T1000 (cell line): ENCODE measurements at places on chromosomes 6 and 20.

DNA sequence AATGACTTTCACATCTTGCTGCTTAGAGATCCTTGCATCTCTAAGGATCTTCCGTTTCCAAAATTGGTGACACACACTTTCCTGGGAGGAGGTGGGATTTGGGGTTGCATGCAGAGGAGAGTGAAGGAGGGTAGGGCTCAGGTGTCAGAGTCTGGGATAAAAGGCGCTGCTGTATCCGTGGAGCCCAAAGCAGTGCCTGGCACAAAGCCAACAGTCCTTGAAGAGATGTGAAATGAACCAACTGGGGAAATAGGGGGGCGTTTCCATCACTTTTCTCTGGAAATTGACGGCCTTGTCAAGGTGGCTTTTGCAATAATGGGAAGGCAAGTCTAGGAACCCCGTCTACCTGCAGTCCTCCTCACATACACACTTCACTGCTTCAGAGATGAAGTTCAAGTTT is 59.5 kb upstream of the NELFCD start:
- DNase-seq = no peak

DNA sequence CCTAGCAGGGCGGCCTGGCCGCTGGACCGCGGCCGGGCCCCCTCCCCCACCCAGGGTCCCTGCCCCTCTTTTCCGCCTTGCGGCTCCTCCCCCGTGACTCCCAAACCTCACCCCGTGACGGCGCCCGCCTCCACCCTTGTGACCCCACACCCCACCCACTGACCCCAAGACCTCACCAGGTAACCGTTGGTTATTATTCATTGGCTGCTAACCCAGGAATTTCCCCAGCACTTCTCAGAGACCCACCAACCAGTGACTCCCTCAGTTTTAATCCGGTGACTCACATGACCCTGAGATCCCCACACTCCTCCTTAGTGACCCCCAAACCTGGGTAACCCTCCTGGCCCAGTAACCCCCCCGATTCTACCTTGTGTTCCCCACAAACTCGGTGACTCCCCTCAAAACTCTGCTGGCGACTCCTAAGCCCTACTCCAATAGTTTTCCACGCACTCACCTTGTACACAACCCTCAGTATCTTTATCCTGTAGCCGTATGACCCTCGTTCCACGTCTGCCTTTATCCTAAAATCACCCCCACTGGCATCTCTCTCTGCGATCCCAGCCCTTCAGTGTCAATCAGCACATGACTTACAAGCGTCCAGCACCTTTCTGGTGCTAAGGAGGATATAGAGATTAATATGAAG is 534 bp downstream of the ZNF76 start:
- DNase-seq = no peak

- no peak for DNase-seq
These were observed 102.6 kb downstream of the PLG start for GRCh38 chr6:160804639-160805038.

- no peak for DNase-seq
These were observed 600.0 kb downstream of the QKI start for GRCh38 chr6:164014346-164015087.

- no peak for DNase-seq
These were observed 20.6 kb downstream of the TNXB start for GRCh38 chr6:32088487-32089049.

DNA sequence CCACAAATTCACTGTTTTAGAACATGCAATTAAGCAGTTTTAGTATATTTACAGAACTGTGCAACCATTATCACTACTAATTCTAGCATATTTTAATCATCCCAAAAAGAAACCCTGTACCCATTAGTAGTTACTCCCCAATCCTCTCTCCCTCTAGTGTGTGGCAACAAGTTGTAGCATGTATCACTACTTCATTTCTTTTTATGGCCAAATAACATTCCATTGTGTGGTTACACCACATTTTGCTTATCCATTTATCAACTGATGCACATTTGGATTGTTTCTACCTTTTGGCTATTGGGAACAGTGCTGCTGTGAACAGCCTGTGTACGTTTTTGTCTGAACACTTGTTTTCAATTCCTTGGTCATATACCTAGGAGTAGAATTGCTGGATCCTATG is 31.5 kb upstream of the FKBP1A start:
- no peak for DNase-seq

- DNase-seq = no peak
These were observed 762 bp downstream of the LSM2 start for GRCh38 chr6:31805939-31806469.

DNA sequence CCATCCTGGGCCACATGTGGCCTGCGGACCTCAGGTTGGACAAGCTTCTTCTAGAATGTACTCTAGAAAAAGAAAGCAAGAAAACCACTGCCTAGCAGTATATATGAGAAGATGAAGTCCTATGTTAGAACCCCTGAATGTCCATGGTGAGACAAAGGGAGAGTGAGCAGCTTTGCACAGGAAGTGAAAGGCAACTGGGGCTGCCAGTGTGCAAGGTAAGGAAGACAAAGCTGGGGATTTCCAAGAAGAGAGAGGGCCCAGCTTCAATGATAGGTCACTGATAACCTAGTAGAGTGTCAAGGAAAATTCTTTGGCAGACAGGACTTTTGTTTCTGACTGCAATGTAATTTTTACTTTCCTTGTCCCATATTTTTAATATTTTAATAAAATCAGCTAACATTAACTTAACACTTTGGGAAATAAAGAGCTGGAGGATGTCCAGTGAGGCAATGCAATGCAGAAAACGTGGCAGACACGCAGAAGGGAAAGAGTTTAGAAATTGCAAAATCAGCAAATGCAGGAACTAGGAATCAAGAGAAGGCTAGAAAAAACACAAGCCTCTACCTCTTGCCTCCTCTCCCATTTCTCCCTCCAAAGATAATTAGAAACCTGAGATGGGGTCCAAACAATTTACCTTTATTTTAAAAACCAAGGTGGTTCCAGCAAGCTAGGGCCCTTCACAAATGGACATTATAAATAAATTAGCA is 47.4 kb downstream of the CYP39A1 start:
- DNase-seq = no peak

DNA sequence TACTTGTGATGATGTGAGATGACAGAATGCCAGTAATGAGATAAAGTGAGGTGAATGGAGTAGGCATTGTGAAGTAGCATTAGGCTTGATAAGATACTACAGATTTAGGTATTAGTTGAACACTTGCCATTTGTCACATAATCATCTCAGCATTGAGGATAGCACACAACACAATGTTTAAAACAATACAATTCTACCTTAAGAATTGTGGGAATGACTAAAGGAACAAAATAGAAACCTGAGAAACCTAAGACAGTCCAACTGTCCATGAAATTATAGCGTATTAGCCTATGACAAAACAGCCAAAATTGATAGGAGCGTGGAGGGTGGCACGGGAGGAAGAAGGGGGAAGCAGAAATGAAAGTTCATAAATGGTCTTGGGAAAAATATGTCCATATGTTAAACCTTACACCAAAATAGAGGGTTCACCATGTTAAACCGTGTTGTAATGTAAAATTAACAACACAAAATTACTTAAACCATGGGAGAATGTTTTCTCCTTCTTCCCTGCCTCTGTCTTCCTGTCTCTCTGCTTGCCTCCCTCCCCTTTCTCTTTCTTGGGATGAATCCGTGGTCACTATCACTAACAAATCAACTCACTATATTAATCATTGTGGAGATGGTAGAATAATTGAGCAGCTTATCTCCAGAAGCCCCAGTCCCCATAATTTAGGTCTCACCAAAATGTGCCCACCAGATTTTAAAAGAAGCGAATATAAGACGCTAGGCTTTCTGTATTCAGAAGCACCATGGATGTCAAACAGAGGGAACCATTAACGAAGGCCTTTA is 33.0 kb upstream of the HFE start:
- DNase-seq = no peak

DNA sequence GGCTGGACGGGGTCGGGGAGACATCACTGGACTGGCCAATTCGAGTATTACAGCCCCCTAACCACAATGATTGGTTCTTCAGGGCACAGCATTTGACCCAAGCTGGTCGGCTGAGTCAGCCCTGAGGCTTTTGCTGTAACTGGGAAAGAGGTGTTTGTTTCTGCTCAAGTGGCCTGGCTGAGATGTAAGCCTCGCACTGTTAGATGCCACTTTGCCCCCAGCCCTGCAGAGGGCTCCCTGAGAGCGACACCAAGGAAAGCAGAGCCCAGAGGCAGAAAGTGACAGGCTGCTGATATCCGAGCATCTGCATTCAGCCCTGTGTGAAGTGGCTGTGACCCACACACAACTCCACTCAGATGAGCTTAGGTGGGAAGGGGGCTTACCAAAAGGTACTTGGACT is 19.4 kb downstream of the ERGIC3 start:
- no peak for DNase-seq

DNA sequence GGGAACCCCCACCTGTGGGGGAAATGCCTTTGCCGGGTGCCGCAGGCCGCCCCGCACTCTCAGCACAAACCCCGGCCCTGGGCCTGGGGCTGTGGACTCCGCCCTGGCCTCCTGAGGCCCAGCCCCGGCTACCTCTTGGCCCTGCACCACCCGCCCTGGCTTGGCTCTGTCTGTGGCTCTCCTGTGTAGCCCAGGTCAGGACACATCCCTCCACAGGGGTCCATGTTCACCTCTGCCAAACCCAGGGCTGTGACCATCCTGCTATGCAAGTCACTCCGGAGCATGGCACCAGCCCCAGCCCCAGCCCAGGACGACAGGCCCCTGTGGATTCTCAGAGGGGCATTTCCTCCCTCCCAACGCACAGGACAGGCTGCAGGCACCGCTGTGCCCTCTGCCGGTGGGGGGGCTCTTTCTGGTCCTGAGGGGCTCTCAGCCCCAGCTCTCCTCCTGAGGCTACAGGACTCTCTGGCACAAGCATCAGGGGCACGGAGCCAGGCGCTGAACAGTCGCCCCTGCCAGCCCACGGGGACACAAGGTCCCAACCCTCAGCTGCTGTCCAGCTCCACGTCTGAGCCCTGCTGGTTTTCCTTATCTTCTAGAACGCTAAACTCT is 45.7 kb downstream of the TAF4 start:
- DNase-seq = no peak

DNA sequence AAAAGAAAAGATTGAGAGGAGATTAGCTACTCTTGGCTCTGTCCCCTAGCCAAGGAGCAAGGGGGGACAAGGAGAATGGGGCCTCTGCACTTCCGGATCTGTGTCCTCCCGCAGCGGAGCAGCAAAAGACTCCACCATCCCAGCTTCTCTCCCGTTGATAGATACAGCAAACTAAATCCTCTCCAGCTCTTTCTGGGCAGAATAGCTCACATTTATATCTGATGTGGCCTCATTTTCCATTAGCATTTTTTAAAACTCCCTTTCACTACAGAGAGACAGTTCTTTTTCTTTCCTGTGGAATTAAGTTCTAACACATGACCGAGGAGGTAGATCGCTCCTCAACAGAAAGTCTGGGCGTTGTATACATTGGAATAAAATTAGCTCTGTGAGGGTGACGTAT is 260.9 kb upstream of the SOX4 start:
- no peak for DNase-seq

GRCh38 chr6:39614393-39614950 is 110.7 kb downstream of the KIF6 start:
- no peak for DNase-seq

DNA sequence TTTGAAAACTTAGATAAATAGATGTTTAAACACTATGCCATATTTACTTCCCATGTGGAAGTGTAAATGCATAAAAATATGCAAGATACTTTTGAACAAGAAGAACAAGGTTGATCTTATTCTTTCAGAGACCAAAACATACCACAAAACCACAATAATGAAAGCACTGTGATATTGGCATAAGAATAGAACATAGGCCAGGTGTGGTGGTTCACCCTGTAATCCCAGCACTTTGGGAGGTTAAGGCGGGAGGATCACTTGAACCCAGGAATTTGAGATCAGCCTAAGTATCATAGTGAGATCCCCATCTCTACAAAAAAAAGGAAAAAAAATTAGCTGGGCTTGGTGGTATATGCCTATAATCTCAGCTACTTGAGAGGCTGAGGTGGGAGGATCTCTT is 66.5 kb downstream of the KCNS1 start:
- DNase-seq = no peak

GRCh38 chr20:59404749-59405148 is 104.3 kb downstream of the EDN3 start:
- no peak for DNase-seq

- DNase-seq = no peak
These were observed 273.3 kb upstream of the JARID2 start for GRCh38 chr6:14972379-14973067.

DNA sequence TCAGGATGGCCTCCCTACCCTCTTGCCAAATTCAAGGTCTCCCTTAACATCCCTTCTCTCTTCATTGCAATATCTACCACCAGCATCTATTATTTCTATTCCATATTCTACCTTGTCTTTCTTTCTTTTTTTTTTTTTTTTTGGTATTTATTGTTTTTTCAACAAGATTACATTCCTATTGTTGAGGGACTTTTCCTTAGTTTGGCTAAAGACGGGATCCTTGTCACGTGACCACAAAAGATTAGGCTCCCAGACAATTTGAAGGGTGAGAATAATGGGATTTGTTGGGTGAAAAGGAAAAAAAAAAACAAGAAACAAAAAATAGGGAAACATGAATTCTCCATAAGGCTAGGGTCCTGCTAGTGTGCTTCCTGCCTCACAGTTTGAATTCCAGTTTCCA is 124.3 kb upstream of the MCHR2 start:
- DNase-seq = no peak

GRCh38 chr6:131660195-131660594 is 23.1 kb downstream of the ENPP3 start:
- no peak for DNase-seq

DNA sequence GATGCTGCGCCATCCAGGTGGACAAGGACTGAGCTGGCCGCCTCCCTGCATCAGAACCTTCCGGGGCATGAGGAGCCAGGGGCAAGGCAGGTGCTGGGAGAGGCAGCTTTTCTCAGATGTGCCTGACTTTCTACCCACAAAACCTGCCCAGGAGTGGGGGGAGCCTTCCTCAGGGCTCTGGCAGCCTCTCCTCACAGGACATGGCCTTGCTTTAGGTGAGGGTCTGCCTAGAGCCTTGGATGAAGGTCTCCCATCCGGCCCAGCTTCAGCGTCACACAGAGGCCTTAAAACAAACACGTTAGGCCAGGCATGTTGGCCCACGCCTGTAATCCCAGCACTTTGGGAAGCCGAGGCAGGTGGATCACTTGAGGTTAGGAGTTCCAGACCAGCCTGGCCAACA is 7.4 kb downstream of the BCAS4 start:
- no peak for DNase-seq

DNA sequence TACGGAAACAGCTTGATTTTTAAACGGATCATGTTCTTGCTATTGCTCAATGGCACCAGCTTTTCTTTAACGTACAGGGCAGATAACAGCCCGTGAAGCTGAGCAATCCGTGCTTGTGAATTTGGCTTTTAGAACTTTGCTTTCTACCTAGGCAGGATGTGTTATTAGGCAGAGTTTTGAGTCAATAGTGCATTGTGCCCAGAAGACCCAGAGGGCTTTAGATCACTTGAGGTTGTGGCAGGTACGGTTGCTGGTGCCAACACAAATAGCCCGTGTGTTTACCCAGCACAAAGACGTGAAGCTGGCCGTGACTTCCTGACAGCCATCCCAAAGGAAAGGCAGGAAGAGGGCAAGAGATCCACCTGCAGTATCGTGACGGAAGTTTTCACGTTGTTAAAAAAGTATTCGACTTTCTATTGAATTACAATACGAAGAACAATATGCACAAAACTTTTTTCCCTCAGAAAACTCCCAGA is 117.4 kb upstream of the FRMD1 start:
- DNase-seq = no peak

GRCh38 chr6:25478973-25479372 is 173.0 kb upstream of the SCGN start:
- DNase-seq = no peak
